Testis (tissue), 5 donors: ENCODE measurements at places on chromosomes 5 and 9. TPM values are rescaled to one million over a fixed set of nuclear protein-coding genes. Genes with fewer than 3 reads are reported as not detected.
A peak's percentile ranks its signal among the peaks of the same experiment; 100 is the strongest.

Gene CTXN3
- not detected for total RNA-seq

GRCh38 chr5:67908126-67908765 lies 307.3 kb upstream of the PIK3R1 start:
- DNase-seq: no peak

Gene KCNMB1
- 3.1 TPM for total RNA-seq

GRCh38 chr9:37908283-37908682 lies 4.4 kb upstream of the SLC25A51 start:
- no peak for DNase-seq

Gene SOHLH1
- total RNA-seq: 18.4 TPM

GRCh38 chr5:16461782-16462181 lies 3.8 kb downstream of the ZNF622 start:
- no peak for DNase-seq

- DNase-seq: no peak
Measured at GRCh38 chr9:16010221-16010620, 457.4 kb downstream of the CCDC171 start.

Gene NUDCD2
- total RNA-seq: 11.4 TPM

Gene ESM1
- total RNA-seq: 0.50 TPM

Gene AJM1
- 24.6 TPM for total RNA-seq

Gene SHISAL2B
- 1.0 TPM for total RNA-seq

GRCh38 chr5:180831139-180832093 lies 28.8 kb upstream of the MGAT1 start:
- peak; percentile 92 for DNase-seq

- DNase-seq: no peak
Measured at GRCh38 chr9:85045271-85045670, 375.7 kb downstream of the NTRK2 start.

GRCh38 chr5:168334695-168335094 lies 43.2 kb downstream of the WWC1 start:
- peak; percentile 27 for DNase-seq

DNA sequence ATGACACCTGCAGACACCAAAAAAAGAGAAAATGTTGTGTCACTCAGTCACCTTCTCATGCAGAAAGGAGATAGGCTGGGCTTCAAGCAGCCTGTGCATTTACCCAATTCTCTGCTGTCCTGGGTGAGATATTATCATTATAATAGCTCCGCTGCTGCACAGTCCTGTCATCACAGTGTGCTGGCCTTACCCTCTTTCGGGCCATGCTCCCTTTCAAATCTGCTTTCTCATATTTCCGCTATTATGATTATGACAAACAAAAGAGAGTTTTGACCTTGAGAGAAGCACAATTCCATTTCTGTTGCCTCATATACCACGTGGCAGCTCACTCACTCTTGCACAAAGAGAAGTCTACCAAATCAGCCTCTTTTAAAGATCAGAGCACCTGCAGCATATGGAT lies 1350.1 kb upstream of the ACO1 start:
- DNase-seq: peak; percentile 30

DNA sequence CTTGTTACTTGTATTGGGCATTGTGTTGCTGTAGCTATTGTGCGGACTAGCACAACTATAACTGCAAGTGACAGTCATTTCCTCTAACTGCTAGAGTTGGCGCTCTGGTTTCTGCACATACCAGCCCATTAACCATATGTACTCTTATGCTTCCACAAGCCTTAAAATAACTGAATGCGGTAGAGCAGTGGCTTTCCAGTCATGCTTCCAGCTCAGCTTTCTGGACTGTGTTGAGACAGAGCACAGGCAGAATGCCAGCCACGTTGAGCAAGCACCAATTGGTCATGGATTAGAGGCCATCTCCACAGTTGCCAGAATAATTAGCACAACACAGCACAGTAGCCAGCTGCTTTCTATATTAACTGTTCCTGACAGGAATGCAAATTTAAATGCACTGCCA lies 12.2 kb downstream of the INVS start:
- DNase-seq: peak; percentile 77

GRCh38 chr5:132190161-132190817 lies 37.4 kb downstream of the P4HA2 start:
- DNase-seq: no peak

Gene KCNT1
- 5.3 TPM for total RNA-seq

Gene BRIX1
- total RNA-seq: 23.2 TPM

DNA sequence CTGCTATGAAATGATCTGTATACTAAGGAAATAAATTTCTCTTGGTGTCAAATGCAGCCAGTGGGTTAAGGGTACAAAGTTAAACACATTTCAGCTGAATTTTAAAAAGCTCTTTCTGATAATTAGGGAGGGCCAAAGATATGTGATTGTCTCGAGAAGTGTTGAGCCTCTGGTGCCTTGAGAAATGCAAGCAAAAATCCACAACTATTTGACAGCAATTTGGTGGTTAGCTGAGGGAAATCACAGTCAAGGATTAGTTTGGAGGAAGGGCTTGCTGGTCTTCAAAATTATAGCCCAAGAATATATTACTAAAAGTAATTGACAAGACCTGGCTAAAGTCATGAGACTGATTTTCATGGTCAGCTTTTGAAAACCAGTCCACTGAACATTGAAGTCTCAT lies 255.7 kb upstream of the PPP1R2B start:
- DNase-seq: no peak

DNA sequence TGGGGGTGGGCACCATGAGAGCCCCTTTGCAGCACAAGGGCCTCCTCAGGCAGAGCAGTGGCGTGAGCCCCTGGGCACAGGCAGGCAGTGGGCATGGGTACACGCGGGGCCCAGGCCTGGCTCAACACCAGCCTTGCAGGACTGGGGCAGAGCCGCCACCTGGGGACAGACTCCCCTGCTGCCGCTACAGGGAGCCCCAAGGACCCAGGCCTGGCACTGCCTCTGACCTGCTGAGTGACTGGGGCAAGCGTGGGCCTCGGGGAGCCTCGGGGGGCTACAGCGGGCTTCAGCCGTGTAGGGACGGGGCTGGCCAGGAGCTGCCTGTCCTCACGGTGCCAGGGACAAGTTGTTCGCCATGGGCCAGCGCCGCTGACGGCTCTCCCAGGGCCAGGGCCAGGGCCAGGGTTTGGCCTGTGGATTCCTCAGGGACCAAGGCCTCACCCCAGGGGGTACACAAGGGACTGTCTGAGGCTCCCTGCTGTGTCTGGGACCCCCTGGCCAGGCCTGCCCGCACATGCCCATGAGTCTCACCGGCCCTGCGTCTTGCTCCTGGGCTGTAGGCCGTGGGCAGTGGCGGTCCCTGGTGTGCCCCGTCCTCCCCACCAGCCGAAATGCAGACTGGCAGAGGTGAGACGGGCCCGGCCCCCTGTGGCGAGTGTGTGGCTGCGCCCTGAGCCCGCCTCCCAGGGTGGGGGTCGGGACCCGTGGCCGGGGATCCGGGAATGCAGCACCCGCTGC lies 42.5 kb downstream of the KCNT1 start:
- DNase-seq: no peak

- DNase-seq: no peak
Measured at GRCh38 chr5:73266176-73266738, 93.3 kb downstream of the TMEM174 start.

Gene RELL2
- total RNA-seq: 11.3 TPM

Gene GPRIN1
- total RNA-seq: 8.4 TPM

Gene RAD23B
- 116 TPM for total RNA-seq

Gene CPLANE1
- 39.5 TPM for total RNA-seq

GRCh38 chr9:20226345-20226744 lies 396.0 kb downstream of the MLLT3 start:
- DNase-seq: no peak

DNA sequence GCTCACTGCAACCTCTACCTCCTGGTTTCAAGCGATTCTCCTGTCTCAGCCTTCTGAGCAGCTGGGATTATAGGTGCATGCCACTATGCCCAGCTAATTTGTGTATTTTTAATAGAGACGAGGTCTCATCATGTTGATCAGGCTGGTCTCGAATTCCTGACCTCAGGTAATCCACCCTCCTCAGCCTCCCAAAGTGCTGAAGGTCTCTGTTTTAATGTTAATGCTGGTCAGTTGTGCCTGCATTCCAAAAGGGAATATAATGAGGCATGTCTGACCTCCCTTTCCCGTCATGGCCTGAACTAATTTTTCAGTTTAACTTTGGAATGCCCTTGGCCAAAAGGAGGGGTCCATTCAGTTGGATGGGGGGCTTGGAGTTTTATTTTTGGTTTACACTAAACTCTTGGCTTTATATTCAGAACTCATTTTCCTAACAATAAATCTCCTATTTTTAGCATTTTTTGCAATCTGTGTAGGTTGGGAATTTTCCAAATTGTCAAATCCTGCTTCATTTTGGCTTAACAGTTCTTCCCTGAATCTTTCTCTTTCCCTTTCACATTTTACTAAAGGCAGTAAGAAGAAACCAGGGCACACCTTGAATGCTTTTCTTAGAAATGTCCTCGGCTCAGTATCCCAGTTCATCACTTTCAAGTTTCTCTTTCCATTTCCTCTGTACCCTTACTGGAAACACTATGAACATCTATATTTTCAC lies 1175.5 kb downstream of the MAT2B start:
- DNase-seq: no peak

Gene PCDHB13
- 9.3 TPM for total RNA-seq

DNA sequence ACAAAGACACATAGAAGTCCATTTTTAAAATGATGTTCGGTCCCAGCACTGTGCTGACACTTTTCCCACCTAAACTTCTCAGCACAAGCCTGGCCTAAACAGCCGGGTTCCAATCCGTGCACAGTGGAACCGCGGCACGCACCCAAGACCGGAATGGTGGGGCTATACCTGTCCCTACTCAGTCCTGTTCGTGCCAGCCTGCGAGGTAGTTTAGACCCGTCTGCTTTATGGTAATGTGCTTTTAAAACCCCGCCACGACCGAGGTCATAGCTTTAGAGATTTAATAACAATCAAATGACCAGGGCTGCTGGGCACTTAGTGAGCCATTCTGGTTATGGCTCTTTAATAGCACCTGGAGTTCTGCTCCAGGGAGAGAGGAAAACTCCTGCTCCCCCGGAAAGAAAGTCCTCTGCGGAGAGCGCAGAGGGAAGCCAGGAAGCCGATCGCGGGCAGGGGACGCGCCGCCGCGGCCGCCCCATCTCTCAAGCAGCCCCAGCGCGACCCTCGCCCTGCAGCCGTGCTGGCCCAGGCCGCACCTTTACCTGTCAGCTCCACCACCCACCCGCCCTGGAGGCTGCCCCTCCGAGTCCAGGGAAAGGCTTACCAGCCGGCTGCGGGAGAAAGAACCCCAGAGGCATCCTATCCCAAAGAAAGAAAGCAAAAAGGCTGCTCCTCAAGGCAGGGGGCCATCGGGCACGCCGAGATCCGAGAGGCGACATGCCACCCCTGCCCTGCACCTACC lies 511 bp downstream of the ARL15 start:
- DNase-seq: peak; percentile 45

Gene BAAT
- total RNA-seq: not detected

DNA sequence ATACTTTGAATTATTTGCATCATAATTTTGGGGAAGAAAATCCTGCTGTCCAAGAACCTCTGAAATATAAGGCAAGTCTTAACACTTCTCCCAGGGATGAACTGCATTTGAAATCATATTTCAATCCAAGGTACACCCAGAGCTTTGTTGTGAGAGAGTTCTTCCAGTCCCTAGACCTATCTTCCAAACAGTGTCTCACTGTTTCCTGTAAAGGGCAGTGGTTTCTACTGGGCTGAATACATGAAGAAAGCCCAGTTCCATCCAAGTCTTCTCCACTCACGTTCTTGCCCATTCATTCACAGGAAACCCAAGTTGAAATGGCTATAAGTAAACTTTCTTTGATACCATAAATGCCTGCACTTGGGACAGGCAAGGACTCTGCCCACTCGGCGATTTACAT lies 108.3 kb upstream of the LHFPL2 start:
- no peak for DNase-seq

GRCh38 chr5:115409094-115409493 lies 112.6 kb upstream of the CCDC112 start:
- DNase-seq: no peak

DNA sequence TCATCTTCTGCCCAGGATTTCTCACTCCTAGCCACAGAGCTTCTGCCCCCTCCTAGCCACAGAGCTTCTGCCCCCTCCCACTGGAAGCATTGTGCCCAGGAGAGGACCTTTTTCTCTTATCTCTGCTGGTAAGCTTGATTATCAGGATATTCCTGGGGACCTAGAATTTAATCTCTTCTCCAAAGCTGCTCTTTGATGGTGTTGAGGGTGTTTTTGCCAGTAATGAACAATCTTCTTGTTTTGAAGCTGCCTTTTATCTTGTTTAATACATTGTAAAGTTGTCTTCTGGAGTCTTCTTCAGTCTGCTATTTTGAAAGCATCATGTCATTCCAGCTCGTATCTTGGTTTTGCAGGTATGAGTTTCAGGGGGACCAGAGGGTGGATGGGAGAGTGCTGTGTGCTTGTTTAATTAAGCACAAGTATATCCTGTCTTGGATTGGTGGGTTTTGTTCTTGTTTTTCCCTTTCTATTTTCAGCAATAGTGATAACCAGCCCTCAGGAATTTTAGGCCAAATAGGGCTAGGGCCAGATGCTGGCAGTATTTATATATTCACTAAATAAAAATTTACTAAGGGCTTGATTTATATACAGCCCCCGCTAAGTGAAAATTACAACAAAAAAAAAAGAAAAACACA lies 214.0 kb upstream of the DMRT1 start:
- no peak for DNase-seq

GRCh38 chr9:83625178-83625577 lies 2.2 kb downstream of the IDNK start:
- DNase-seq: no peak

DNA sequence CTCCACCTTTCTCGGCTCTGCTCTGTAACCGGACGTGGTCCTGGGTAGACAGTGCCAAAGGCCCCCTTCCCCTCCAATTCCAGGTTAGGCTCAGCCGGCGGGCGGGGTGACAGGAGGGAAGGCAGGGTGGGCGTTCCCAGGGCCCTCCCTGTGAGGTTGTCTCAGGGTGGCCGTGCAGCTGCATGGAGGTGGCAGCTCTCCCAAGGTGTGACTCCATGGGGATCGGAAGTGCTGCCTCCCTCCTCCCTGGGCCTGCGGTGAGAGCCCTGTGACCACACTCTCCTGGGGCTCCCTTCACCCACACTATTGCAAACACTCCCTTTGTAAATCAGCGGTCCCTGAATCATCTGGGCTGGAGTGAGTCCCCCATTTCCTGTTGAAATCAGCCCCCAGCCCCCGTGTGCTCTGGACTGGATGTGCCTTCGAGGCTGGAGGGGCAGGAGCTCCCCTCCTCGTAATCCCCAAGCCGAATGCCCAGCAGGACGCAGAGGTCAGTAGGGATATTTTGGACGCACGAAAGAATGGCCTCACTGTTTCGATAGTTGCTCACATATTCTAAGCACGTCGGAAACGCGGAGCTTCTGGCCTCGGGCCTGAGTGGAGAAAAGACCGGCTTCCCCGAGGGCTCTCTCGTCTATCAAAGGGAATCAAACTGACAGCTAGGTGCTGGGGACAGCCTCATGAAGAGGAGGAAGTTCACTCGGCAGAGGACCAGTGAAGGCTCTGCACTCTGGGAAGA lies 107.6 kb upstream of the COL5A1 start:
- no peak for DNase-seq

Gene TTC23L
- total RNA-seq: 28.2 TPM

GRCh38 chr5:53076014-53076583 lies 33.5 kb downstream of the MOCS2 start:
- no peak for DNase-seq

Gene PDE6A
- 3.2 TPM for total RNA-seq

GRCh38 chr5:69509212-69509611 lies 16.6 kb downstream of the OCLN start:
- DNase-seq: no peak
